Activated CD4-positive, CD25-positive, alpha-beta regulatory T cell (primary cell): ENCODE measurements at places on chromosomes 2 and 18.

DNA sequence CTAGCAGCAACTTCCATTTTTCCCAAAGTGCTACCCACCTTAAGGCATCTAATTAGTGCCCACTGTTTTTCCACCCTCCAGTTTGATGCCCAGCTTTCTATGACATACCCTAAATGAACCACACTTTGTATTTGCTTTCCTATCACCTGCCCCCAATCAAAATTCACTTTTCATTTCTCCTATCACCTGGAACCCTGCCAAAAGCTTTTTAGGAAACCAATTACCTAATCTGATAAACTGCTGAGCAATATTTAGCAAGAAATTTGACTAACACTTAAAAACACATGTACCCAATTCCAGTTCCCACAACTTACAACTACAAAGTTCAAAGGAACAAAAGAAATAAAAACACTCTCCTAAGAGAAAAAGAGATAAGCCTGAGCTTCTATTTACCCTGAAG, 71.7 kb downstream of the IKZF2 start:
- no peak for DNase-seq

DNA sequence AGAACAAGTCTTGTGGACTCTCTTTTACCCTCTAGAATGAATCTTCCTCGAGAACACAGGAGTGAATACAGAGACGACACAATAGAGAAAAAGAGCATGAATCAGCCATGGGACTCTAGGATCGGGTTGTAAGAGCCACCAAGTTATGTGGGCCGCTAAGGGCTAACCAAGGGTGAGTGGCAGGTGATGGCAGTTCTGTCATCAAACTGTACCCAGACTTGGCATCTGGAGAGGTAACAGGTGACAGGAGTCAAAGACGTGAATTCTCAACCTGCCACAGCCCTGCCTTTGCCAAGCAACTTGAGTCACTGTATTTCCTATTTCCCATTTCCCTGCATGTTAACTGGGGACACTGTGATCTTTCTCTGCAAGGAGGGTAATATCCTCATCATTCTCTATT, 11.2 kb downstream of the SERPINE2 start:
- DNase-seq = no peak

DNA sequence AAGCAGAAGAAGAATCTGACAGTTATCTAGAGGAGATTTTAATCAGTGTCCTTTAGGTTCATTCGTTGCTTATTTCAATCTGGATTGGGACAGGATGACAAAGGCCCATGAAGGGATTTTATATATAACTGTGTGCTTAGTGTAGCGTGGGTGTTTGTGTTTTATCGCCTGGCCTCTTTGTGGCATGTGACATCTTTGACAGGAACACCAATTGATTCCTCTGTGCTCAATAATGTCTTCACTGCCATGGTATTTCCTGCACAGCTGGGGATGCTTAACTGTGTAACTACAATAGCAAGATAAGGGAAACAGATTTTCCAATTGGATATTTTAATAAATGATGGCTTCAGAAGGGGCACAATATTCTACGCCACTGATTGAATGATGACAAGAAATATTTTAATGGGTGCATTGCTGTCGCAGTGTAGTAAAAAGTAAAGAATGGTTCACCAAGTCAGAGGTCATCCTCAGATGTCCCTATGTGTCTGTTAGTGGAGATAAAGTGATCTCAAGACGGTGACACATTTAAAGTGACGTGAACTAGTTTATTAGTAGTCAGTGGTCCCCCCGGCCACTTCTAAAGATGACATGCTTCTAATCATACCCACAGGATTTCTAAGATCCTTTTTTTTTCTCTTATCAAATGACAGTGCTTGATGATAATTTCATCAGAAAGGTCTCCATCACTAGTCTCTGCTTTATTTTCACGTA, 160.4 kb downstream of the AGAP1 start:
- no peak for DNase-seq

- no peak for DNase-seq
Observed at GRCh38 chr2:52414561-52415295, 1352.9 kb upstream of the CHAC2 start.

DNA sequence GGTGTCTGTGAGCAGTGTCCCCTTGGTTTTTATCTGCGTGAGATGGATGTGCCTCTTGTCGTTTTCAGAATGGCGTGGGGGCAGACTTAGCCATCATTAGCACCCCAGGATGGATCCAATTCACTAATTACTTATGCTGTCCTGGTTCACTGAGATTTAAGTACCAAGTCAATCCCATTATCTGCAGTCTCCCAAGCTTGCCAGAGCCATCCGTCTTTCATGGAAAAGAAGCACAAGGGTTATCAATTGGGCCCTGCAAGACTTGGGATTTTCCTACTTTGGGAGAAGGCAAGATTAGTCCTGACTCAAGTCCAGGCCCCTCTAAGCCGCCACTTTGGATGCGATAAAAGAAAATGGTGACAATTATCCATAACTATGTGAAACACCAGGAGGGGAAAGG, 404.0 kb downstream of the TMEM182 start:
- no peak for DNase-seq

- DNase-seq = no peak
Observed at GRCh38 chr18:62201870-62202269, 14.8 kb downstream of the RELCH start.

DNA sequence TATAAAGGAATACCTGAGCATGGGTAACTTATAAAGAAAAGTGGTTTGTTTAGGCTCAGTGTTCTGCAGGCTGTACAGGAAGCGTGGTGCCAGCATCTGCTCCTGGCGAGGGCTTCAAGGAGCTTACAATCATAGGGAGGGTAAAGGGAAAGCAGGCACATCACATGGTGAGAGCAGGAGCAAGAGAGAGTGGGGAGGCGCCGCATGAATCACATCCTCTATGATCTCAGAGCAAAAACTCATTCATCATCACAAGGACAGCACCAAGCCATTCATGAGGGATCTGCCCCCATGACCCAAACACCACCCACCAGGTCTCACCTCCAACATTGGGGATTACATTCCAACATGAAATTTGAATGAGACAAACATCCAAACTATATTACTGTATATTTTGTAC, 32.5 kb downstream of the R3HDM1 start:
- DNase-seq = no peak
